ENCODE measurements at places on chromosomes 2 and 18.

- DNase-seq: no peak
Observed at GRCh38 chr18:46574743-46575115, 82.3 kb downstream of the LOXHD1 start.

DNA sequence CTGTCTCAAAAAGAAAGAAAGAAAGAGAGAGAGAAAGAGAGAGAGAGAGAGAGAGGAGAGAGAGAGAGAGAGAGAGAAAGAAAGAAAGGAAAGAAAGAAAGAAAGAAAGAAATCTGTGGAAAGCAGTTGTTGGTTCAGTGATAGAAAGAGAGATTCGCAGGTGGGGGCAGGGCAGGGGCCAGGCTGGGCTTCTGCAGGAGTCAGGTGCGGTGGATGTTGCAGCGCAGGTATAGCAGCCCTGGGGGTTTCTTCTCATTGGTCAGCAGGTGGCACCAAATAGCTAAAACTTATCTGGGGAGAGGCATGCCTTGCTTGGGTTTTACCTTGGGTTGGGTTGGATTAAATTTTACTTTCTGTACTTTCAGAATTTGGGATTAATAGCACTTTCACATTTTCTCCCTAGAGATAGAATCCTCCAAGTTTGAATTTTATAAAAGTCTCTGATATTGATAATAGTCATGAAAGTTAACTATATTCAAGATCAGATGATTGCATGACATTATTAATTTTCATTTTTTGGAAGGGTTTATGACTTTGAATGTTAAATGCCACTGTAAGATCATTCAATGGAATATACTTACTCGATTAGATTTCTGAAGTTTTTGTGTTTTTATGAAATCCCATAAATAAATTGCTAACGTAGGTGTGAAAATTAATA is 66.6 kb downstream of the SPTBN1 start:
- DNase-seq: peak; percentile 60

DNA sequence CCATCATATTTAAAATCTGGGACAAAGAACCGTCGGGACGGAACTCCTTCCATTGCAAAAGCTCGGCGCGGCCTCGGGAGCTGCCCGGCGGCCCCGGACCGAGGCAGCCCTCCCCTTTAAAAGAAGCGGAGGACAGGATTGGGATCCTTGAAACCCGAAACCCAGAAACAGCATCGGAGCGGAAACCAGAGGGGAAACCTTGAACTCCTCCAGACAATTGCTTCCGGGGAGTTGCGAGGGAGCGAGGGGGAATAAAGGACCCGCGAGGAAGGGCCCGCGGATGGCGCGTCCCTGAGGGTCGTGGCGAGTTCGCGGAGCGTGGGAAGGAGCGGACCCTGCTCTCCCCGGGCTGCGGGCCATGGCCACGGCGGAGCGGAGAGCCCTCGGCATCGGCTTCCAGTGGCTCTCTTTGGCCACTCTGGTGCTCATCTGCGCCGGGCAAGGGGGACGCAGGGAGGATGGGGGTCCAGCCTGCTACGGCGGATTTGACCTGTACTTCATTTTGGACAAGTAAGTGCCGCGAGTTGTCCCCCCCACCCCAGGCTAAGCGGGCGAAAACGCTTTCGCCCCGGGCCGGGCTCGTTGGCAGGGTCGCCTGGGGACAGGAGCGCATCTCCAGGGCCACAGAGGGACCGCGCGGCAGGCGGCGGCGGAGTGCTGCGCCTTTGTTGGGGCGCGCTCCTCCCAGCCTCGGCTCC is at the start of gene ANTXR1:
TSS of gene ANTXR1 (plus strand) at position 38 of the 698 bp plus-strand sequence. CDS start at position 359, 321 bp downstream.
- peak; percentile 39 for DNase-seq

- DNase-seq: peak; percentile 60
Observed at GRCh38 chr2:88692187-88692586, 714 bp downstream of the RPIA start.

- DNase-seq: no peak
Observed at GRCh38 chr2:239911641-239912071, 113.5 kb downstream of the NDUFA10 start.

- DNase-seq: no peak
Observed at GRCh38 chr2:218327451-218328210, 29.0 kb upstream of the CATIP start.

- no peak for DNase-seq
Observed at GRCh38 chr2:74575320-74575719, 20.8 kb downstream of the DOK1 start.

GRCh38 chr2:178478130-178478438 is 316 bp downstream of the FKBP7 start:
- DNase-seq: peak; percentile 17

DNA sequence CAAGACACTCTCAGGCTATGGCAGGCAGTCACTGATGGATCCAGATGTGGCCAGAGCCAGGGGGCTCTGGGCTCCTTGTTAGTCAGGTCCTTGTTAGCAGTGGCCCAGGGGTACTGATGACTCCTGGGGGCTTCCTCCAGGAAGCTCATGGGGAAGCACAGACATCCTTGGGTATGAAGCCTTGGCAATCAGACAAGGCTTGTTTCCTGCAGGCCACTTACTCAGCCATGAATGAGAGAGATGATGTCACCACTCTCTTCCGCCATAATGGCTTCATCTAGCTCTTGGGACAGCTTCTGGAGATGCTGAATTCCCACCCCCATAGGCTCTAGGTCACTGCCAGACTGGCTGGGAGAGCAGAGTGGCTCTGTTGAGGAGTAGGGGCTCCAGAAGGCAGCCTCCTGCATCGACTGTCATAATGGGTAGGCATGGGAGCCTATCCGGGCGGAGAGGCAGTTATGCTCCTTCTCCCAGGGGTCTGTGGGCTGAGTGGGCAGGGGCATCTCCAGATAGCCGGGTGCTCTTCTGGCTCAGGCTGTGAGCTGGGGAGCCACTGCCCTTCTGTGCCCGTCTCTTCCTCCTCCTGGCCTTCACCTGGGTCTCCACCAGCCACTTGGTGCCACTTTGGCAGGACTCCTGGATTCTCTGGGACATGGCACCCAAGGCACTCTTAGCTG is 40.2 kb upstream of the BMPR2 start:
- DNase-seq: no peak

- no peak for DNase-seq
Observed at GRCh38 chr18:68555879-68556301, 159.0 kb downstream of the TMX3 start.

- no peak for DNase-seq
Observed at GRCh38 chr2:203201426-203201825, 37.4 kb upstream of the CYP20A1 start.

GRCh38 chr2:84131278-84131830 is 327.7 kb downstream of the SUCLG1 start:
- DNase-seq: no peak

Data from stimulated activated CD4-positive, alpha-beta T cell treated with anti-CD3 and anti-CD28 coated beads, Interleukin-15, amount 100 ng/mL, for 24 hours (primary cell).